GDM1 (cell line): ENCODE measurements at places on chromosomes 1 and 21.

- no peak for DNase-seq
These were observed 47.4 kb downstream of the PRKCZ start for GRCh38 chr1:2097386-2098300.

DNA sequence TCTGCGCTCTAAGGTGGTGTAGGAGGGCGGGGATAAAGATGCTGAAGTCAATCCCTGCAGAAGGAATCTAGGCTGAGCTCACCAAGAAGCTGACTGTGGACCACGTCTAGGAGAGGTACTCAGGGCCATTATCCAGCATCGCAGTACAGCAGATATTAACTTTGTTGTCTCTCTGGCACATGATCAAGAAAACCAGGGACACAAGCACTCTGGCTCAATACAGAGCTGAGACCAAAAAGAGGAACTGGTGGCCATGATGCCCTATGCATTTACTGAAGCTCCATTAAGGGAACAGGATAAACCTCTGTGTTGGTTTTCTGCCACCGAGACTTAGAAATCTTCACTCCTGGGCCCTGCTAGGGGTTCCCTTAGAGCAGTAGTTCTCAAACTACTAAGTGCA, 38.0 kb upstream of the ANGPTL7 start:
- no peak for DNase-seq

GRCh38 chr1:72366466-72366865, 84.1 kb upstream of the NEGR1 start:
- no peak for DNase-seq

DNA sequence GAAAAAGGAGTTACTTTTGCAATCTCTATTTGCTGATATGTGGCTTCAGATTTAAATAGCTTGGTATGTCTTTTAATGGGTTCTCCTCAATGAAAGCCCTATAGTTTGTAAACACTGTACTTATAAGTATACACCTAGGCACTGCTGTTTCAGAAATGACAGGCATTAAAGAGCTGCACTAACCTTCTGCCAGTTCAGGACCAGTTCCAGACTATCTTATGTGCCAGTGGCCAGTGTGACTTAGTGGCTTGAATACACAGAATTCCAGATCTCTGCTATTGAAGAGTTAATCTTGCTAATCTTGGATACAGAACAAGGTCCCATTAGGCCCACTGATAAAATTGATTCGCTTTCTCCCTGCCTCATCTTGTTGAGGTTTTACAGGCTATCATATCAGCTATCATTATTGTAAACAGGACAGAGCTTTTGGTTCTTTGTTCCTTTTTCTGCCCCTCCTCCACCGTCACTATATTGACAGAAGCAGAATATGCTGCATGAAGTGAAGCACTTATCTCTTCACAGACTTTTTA, 337.5 kb downstream of the LRRIQ3 start:
- no peak for DNase-seq

GRCh38 chr1:29832471-29832870, 596.1 kb downstream of the PTPRU start:
- no peak for DNase-seq

DNA sequence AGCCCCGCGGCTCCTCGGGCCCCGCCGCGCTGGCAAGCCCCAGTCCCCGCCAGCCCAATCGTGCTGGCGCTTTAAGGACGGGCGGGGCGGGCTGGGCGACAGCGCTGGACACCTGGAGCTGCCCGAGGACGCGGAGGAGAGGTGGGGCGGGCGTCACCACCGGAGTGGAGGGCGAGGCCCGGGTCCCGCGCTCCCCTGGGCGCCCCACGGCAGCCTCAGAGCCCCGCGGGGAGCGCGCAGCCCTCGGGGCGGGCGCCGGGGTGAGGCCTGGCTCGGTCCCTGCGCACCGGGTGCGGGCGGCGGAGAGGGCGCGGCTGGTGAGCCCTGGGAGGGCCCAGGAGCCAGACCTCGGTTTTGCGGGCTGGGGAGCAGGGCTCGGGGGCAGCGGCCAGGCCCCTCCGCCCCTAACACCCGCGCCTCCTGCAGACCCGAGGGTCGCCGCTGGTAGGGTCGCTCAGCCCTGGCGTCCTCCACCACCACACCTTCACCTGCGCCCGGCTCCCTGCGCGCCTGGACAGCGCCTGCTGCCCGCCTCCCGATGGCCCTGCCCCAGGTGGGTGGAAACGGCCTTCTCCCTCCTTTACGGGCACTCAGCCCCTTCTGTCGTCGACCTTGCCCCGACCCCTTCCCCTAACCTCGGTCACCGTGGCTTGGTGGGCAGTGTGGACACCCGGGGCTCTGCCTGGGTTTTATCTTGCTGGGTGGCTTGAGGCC, at the start of gene TMEM61:
Gene TMEM61 (plus strand): TSS at position 101 of the 714 bp plus-strand sequence. CDS start 438 bp downstream, at position 539.
- DNase-seq, result no peak

DNA sequence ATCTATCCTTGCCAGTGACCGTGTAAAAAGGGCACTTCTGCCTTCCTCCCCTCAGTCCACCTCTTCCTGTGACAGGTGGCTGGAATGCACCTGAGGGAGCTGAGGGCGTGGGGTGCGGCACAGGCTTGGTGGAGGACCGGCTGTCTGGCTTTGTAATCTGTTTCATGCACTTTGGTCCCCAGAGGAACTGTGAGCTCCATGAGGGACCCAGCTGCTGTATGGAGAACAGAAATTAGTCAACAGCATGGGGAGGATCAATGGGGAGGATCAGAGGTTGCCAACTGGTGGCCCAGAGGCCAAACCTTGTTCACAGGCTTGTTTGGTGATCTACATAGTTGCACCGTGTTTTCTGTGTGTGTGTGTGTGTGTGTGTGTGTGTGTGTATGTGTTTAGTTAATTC, 19.0 kb upstream of the LUZP1 start:
- no peak for DNase-seq

DNA sequence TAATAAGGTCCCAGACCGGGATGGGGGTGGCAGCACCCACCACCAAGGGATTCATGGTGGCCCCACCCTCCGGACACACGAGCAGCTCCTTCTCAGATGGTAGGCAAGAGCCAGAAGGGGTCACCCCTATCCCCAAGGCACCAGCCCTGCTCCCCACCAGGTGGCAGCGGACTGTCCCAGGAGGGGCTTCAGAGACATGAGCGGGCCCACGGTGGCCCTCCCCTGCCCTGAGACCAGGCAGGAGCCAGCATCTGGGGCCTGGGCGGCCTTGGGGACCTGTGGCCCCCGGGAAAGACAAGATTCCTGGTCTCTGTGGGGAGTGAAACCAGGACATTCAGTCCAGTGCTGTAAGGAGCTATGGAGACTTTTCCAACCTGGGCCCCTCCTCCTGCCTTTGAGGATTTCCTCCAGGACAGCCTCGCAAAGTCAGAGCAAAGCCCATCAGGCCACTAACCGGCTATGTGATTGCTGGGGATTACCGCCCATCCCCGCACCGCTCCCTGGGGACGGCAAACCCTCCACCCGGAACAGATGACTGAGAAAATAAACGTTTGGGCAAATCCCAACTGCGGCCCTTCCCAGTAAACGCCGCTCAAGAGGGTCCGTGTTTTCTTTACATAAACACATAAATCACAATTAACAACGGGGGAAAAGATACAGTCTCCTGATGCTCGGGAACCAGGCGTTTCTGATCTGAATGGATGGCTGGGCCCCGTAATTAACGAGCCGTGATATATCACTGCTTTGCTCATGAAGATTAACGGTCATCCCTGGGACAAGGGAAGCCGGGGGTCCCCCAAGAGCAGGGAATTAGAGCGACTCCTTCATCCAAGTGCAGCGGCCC, 50.9 kb upstream of the ARHGEF16 start:
- no peak for DNase-seq

DNA sequence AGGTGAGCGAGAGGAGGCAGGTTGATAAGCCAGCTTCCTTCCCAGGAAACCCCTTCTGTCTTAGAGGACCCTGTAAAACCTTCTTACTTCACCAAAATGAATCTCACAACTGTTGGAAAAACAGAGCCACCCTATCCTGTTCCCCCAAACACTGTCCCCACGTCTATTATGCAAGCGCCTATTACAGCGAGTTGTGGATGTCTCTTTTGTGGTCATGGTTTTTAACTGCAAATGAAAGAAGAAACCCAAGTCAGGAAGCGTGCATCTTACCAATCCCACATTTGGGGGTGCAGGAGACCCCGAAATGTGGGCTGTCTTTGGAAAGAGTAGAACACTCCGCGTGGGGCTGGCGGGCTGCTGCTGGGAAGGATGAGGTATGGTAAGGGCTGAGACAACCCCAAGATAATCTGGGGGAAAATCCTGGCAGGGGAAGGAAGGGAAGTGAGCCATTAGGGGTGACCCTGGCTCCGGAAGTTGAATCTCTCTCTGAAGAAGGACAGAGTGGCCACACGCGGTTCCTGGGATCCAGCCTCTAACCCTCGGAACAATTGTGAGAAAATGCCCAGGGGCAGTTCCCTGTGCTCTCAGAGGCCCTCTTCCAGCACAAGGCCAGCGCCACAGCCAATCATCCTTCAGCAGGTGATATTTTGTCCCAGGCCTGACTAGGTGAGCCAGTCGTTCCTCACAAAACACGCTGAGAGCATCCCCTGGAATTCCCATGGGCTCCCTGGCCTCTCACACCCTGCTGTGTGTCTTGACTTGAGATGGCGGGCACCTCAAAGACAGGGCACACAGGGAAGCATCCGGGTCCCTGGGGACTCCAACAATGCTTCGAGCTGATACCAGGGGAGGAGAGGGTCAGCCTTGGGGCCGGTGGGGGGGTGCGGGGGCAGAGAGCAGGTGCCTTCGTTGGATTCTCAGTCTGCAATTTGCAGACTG, 168.5 kb upstream of the IRF2BP2 start:
- DNase-seq, result no peak

DNA sequence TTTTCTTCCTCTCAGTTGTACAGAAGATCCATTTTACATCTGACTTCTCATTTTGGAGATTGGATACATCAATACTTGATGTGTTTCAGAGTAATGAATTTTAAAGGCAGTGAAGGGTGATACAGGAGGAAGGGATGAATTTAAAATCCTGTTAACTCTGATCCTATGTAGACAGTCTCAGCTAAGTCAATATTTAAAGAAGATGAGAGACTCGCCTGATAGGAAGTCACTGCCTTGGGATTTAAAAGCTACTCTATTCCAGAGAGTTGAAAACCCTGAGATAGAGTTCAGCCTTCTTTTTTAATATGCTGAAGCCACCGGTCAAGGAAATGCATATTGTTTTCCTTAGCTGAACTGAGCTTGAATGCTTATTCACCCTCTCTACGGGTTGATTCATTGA, 42.7 kb downstream of the HUNK start:
- no peak for DNase-seq

- no peak for DNase-seq
These were observed 68.1 kb downstream of the SH3BGR start for GRCh38 chr21:39519835-39520234.

- no peak for DNase-seq
These were observed 10.5 kb upstream of the SRP9 start for GRCh38 chr1:225766967-225767633.

DNA sequence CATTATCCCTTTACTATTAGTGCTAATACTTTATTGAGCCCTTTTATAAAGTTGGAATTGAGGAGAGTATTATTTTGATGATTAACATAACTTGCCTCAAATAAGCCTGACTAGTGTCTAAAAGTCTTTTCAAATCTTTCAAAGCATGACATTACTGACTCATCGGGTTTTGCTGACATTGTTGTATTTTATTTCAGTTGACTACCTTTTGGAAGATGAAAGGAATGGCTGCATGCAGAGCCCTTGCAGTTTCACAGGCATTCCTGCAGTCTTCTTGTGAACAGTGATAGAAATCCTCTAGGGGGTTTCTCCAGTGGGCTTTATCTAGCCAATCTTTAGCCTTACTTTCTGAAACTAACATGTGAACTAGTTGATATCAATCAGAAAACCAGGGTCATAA, 43.0 kb upstream of the TMEM61 start:
- DNase-seq, result no peak

- DNase-seq, result no peak
These were observed 30.5 kb downstream of the ZCCHC17 start for GRCh38 chr1:31327381-31327780.

GRCh38 chr1:18309552-18310155, 171.1 kb upstream of the KLHDC7A start:
- DNase-seq, result no peak

- no peak for DNase-seq
These were observed 1.6 kb downstream of the KDM1A start for GRCh38 chr1:23020706-23021405.

GRCh38 chr21:46295177-46295770, 9.1 kb downstream of the YBEY start:
- DNase-seq, result no peak

DNA sequence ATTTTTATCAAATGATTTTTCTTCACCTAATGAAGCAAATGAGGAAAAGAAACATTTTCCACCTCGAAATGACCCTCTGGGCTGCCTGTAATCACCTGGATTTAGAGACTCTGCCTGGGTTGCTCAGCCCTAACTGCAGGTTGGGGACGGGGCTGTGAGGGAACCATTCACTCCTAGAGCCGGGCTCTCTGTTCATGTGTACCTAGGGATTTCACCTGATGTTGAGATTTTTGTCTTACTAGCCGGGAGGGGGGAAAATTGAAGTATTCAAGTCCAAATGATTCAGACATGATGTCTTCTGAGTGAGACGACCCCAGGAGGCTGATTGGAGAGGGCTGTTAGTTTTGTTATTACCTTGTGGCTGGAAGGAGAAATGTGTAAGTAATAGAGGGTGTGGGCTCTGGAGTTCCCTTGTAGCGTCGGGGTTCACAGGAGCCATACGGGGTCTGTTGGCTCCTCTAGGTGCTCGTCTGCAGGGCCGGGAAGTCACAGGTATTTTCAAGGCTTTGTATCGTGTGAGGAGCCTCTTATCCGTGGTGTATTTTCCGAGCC, 42.3 kb upstream of the PWP2 start:
- no peak for DNase-seq

GRCh38 chr1:15187175-15188129, 33.9 kb downstream of the TMEM51 start:
- DNase-seq, result no peak

- DNase-seq, result peak; percentile 61
These were observed 389.9 kb downstream of the SMYD3 start for GRCh38 chr1:246117066-246117791.

- no peak for DNase-seq
These were observed 55.7 kb downstream of the BCL9 start for GRCh38 chr1:147597010-147597409.

DNA sequence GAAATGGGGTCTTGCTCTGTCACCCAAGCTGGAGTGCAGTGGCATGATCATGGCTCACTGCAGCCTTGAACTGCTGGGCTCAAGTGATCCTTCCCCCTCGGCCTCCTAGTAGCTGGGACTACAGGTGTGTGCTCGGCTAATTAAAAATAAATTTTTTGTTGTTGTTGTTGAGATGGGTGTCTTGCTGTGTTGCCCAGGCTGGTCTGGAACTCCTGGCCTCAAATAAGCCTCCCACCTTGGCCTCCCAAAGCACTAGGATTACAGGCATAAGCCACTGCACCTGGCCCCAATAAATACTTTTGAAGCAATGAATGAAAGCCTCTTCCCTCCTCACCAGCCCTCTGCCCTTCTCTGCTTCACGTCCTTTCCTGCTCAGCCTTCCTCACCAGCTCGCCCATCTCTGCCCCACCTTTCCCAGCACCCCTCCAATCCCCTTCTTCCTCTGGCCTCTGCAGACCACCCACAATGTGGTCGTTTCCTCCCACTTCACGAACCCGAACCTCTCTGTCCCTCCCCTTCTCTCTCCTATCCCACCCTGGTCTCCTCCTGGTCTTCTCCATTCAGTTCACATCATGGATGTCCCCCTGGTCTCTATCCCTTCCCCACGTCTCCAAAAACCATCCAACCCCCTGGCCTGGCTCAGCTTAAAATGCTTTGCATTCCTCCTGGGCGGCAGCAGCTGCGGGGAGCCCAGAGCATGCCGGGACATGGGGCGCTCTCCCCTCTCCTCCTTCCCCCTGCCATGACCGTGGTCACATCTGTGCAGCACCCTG, 38.4 kb downstream of the RAP1GAP start:
- DNase-seq, result no peak
